AG10803 (cell line): ENCODE measurements at places on chromosomes 2 and 18.
A peak's percentile ranks its signal among the peaks of the same experiment; 100 is the strongest.

DNA sequence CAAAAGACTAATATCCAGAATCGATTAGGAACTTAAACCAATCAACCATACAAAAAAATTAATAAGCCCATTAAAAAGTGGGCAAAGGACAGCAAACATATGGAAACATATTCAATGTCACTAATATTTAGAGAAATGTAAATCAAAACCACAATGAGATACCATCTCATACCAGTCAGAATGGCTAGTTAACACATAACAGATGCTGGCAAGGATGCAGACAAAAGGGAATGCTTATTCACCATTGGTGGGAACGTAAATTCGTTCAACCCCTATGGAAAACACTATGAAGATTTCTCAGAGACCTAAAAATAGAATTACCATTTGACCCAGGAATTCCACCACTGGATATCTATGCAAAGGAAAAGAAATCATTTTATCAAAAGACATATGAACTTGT is 468.2 kb upstream of the ST6GAL2 start:
- DNase-seq = no peak

DNA sequence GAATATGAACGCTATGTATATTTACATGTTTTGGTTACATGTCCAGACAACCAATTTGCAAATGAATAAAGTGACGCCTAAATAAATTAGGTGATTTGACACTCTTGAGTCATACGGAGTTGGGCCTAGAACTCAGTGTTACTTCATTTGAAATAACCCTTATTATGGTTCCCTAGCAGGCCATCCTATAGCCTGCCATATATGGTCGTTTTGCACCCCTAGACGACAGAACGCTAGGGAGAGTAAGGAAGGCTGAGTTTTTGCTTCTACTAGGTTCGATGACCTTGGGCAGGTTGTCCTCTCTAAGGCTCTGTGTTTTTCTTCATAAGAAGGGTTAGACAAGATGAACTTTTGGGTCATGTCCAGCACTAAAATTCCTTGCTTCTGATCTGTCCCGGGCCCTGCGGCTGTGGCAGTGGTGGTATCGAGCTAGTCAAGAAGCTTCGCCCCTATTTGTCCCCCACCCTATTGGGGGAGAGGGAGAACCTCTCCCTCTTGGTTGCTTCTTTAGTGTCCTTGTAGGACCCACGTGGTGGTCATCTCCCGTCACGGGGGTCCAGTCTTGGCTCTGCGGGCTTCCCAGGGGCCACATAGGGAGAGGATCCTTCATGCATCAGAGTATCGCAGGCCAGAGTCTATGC is 574 bp upstream of the EML4 start:
- DNase-seq = no peak

DNA sequence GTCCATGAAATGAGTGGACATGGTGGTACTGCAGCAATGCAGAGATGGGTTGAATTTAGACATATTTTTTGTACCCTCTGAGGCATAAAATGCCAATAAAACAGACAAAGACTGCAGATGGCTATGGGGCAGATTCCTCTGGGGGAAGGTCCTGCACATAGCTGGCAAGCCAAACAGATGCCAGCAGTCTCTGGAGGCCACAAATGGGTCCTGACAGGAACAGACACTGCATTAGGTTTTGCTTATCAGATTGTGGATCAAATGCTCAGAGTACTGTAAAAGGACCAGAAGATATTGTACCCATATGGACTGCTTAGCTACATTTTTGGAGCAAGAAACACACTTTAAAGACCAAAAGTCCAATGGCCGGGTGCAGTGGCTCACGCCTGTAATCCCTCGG is 40.9 kb upstream of the ORC2 start:
- DNase-seq = no peak

DNA sequence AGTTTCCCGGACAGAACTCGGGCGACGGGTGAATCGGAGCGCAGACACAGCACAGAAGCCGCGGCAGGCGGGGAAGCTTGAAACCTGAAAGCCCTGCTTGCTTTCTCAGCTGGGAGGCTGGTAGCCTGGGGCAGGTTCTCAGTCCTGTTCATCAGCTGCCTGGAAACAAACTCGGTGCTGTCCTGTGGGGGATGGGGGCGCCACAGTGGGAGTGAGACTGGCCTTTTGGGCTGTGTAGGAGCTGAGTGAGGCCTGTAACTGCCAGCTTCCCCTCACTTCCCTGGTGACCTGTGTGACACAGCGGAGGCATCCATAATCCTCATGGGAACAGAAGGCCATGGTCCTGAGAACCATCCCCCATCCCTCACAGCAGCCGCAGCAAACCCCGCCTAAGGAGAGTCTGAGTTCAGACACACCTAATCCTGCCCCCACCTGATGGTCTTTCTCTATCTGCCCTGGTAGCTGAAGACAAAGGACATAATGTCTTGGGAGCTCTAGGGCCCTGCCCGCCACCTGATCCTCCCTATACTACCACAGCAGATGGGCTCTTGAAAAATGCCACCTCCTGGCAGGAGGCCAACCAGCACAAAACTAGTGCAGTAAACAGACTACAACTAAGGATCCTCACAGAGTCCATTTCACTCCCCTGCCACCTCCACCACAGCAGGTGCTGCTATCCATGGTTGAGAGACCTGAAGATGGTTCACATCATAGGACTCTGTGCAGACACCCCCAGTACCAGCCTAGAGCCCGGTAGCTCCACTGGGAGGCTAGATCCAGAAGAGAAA is 52.7 kb upstream of the LDLRAD4 start:
- no peak for DNase-seq

- DNase-seq = no peak
Observed at GRCh38 chr18:5937121-5937520, 41.8 kb upstream of the TMEM200C start.

GRCh38 chr2:180208841-180209240 is 201.7 kb upstream of the CWC22 start:
- peak; percentile 49 for DNase-seq

GRCh38 chr2:200225951-200226350 is 80.5 kb upstream of the SPATS2L start:
- peak; percentile 36 for DNase-seq

GRCh38 chr2:128310761-128311160 is 7.9 kb downstream of the HS6ST1 start:
- DNase-seq = no peak

- DNase-seq = no peak
Observed at GRCh38 chr2:79627237-79627636, 114.4 kb downstream of the CTNNA2 start.

GRCh38 chr2:68831686-68832232 is 39.4 kb downstream of the BMP10 start:
- peak; percentile 30 for DNase-seq

GRCh38 chr2:152456262-152456661 is 121.3 kb downstream of the FMNL2 start:
- DNase-seq = peak; percentile 45

DNA sequence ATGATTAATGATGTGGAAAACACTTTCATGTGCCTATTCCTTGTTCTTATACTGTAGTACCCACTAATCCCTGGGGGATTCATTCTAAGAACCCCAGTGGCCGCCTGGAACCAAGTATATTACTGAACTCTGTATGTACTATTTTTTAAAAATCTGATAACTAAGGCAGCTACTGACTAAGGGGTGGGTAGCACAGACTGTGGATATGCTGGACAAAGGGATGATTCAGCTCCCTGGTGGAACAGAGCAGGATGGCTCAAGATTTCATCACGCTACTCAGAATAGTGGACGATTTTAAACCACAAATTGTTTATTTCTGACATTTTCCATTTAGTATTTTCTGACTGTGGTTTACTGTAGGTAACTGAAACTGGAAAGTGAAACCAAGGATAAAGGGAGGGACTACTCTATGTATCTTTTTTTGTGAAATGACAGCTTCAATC is 41.8 kb upstream of the CDC42EP3 start:
- DNase-seq = peak; percentile 96

GRCh38 chr2:97998431-97999005 is 2.8 kb upstream of the TMEM131 start:
- no peak for DNase-seq

- no peak for DNase-seq
Observed at GRCh38 chr2:236393581-236393980, 129.4 kb upstream of the ASB18 start.

DNA sequence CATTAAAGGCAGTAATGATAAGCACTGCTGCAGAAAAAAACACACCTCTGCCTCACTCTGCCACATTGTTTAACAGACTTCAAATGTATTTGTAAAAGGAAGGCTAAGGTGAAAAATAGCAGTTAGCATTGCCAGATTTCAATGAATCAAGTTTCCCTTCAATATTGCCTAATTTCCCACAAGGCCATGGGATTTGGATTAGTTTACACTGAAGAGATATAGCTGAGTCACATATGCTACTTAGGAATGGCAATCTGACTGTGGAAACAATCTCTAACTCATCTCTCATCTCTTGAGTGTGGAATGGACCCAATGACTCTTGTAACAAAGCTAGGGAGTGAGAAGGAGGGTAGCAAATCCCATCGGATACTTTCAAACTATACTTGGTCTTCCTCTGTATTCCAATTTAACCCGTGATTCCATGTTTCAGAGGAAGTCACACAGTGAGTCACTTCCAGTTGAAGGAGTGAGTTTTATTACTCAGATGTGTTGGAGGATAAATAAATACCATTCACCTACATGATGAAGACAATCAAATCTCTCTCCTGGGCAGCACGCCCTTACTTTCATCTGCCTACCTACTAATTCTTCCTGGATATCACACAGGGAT is 5.1 kb downstream of the B4GALT6 start:
- peak; percentile 60 for DNase-seq

- no peak for DNase-seq
Observed at GRCh38 chr18:28466204-28466603, 289.3 kb upstream of the CDH2 start.

GRCh38 chr18:79611040-79611681 is 68.4 kb upstream of the CTDP1 start:
- peak; percentile 27 for DNase-seq

DNA sequence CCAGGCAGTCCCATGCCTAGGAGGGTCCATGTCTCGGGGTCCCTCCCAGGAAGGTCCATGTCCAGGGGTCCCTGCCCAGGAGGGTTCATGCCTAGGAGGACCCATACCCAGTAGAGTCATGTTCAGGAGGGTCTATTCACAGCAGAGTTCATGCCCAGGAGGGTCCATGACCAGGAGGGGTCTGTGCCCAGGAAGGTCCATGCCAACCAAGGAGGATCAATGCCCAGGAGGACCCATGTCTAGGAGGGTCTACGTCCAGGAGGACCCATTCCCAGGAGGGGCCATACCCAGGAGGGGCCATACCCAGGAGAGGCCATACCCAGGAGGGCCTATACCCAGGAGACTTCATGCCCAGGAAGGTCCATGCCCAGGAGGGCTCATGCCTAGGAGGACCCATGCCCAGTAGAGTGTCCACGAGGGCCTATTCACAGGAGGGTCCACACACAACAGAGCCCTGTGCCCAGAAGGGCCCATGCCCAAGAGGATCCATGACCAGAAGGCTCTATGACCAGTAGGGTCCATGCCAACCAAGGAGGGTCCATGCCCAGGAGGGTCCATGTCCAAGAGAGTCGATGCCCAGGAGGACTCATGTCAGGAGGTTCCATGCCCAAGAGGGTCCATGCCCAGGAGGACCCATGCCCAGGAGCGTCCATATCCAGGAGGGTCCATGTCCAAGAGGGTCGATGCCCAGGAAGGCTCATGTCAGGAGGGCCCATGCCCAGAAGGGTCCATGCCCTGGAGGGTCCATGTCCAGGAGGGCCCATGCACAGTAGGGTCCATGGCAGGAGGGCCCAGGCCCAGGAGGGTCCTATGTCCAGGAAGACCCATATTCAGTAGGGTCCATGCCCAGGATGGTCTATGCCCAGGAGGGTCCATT is 10.1 kb downstream of the GPR35 start:
- no peak for DNase-seq
